ENCODE measurements at places on chromosomes 11 and 22. TPM values are rescaled to one million over a fixed set of nuclear protein-coding genes. Genes with fewer than 3 reads are reported as not detected.
A peak's percentile ranks its signal among the peaks of the same experiment; 100 is the strongest.

DNA sequence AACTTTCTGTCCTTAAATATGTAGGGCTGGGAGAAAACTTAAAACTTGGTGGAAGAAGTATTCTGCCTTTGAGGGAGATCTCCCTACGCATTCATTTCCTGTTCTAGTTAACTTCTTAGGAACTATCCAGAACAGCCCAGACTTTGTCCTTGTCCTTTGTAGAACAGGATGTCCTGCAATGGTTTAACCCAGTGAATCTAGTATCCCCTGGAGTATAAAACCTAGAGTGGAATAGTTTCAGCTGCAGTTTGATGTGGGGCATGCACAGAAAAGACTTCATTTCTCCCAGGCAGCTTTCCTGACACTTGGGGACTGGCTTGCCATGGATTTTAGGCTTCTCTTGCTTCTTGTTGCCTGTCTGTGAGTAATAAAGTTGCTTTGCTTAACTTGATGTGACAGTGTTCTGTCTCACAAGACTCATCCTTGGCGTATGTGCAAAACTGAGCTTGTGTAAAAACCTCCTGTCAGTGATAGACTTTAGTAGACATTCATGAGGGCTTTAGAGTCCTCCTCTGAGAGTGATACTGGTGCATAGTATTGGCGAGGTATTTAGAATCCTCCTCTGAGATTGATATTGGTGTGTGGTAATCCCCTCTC, 28.2 kb downstream of the ARHGAP42 start:
- no peak overlapping the region for H3K4me3 ChIP-seq
- H3K27me3 ChIP-seq = no peaks in the 10 kb centered on the region
- H3K27ac ChIP-seq = no peak overlapping the region
- DNase-seq = no peak
- no peaks in the 10 kb centered on the region for H3K4me1 ChIP-seq

- H3K4me3 ChIP-seq = no peak overlapping the region
- no peaks in the 10 kb centered on the region for H3K4me1 ChIP-seq
- no peak for DNase-seq
- no peaks in the 10 kb centered on the region for H3K27me3 ChIP-seq
Measured at GRCh38 chr11:44659641-44660040, 67.1 kb upstream of the TSPAN18 start.

- H3K27me3 ChIP-seq = no peaks in the 10 kb centered on the region
- no peak for DNase-seq
- no peak overlapping the region for H3K27ac ChIP-seq
Measured at GRCh38 chr11:21511835-21512440, 680.9 kb upstream of the ANO5 start.

The TRIM51G gene
- not detected for total RNA-seq

The GSTP1 gene
- 852 TPM for total RNA-seq

DNA sequence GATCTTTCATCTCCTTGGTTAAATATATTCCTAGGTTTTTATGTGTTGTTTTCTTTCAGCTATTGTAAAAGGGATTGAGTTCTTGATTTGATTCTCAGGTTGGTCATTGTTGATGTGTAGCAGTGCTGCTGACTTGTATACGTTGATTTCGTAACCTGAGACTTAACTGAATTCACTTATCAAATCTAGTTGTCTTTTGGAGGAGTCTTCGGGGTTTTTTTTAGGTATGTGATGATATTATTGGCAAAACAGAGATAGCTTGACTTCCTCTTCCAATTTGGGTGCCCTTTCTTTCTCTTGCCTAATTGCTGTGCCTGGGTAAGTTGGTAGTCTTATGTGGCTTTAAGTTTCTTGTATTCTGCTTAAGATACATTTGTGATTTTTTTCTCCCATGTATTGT, 52.8 kb downstream of the CBL start:
- peak overlapping the region; percentile 11 for H3K4me3 ChIP-seq
- H3K27ac ChIP-seq = peak overlapping the region; percentile 83
- peaks cover 45% of the 10 kb centered on the region for H3K4me1 ChIP-seq

DNA sequence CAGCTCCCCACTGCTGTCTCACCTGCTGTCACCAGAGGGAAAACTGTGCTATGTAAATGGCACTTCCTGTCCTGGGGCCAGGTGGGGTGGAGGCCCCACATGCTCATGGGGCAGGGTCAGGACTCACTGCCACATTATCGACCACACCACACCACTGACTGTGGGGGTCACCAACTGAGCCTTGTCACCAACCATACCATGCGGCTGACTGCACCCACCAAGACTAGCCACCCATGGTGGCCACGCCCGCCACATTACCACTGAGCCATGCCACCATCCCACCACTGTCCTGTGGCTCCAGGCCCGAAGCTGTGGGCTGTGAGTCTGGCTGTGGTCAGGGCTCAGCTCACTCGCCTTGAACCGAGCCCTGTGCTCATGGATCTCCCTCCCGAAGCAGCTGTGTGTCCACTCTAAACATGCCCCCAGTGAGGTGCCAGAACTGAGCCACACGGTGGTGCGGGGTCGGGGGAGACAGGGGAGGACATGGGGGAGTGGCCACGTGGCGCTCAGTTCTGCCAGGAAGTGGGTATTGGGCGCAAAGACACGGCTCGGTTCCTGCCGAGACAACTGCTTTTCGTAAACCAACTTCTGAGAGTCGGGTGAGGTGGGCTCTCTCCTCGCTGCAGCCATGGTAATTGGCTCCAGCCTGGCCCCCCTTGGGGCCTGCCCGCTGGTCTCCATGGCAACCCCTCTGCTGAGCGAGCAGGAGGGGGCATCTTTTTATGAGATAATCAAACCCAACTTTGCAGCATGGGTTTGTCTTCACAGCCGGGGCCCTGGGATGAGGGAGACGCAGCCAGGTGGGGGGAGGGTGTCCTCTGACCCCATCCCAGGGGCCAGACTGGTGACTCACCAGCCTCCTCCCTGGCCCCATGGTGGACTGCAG, 23.2 kb downstream of the RTN4R start:
- H3K36me3 ChIP-seq = no peaks in the 10 kb centered on the region
- DNase-seq = no peak
- no peaks in the 10 kb centered on the region for H3K27me3 ChIP-seq
- H3K27ac ChIP-seq = peak overlapping the region; percentile 25
- peaks cover 45% of the 10 kb centered on the region for H3K4me1 ChIP-seq

The THRSP gene
- total RNA-seq = not detected
